ENCODE measurements at places on chromosomes 1 and 21.

DNA sequence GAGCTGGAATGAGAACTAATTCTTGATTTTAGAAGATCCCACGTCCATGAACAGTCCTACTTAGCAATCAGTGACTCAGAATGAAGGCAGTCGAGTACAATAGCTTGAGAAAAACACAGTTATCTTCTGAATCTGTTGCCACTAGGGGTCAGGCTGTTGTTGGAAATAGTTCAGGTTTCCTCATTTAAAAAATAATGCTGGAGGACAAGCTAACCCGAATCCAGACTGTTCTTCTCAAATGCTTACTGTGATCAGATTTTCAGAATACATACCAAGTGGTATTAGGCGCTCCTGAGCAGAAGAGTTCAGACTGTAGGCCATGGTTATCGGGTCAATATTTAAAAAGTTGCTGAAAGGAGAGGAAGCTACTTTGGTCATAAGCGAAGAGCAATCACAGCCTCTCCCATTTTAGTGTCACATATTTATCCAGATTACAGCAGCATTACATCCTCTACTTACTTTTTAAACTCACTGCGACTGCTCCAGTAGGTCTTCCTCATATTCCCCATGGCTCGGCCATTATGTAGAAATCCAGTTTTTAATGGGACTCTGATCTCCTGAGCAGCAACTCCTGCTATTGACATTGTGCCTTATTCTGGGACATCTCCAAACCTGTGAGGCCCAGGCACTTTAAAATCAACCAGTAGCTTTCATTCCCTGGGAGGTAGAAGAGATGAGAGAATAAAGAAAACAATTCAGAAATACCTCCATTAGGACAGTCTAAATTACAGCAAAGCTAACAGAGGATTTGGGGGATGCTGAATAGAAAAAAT lies 10.9 kb downstream of the ERRFI1 start:
- peak; percentile 91 for DNase-seq

GRCh38 chr1:14189381-14189780 lies 409.1 kb upstream of the KAZN start:
- no peak for DNase-seq

DNA sequence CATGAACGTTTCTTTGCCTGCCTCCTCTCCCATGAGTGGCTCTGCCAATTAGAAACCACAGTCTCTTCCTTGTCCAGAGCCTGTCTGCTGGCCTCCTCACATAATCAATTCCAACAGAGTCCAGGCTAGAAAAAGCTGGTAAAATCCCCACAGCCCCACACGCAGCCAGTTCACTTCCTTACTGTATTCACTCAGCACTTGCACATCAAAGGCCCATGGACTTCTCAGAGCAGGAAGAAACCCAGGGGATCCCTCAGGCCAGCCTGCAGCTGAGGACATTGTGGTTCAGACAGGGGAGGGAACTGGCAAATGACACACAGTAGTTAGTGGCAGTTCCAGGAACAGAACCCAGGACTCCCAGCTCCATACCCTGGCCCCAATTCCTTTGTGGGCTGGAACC lies 171.6 kb upstream of the EDN2 start:
- no peak for DNase-seq

DNA sequence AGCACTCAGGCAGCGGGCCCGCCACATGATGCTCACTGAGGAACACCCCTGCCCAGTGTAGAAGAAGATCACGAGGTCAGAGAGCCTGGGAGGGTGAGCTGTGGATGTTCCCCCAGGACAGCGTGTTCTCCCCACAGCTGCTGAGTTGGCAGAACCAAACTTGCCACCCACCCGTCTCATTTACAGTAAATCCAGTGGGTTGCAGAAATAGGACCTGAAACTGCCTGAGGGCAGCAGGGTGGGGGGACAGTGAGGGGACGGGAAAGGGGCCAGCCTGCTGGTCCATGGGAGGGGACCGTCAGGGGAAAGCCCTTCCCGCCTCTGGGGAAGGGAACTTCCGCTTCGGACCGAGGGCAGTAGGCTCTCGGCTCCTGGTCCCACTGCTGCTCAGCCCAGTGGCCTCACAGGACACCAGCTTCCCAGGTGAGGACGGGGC lies at the start of gene C1QB:
Gene C1QB (plus strand): TSS at position 356 of the 436 bp plus-strand sequence. CDS start 6,227 bp downstream, outside the sequence.
- DNase-seq: no peak

All from cardiac fibroblast (primary cell).